ENCODE measurements at places on chromosomes 3 and 15.
A peak's percentile ranks its signal among the peaks of the same experiment; 100 is the strongest.

DNA sequence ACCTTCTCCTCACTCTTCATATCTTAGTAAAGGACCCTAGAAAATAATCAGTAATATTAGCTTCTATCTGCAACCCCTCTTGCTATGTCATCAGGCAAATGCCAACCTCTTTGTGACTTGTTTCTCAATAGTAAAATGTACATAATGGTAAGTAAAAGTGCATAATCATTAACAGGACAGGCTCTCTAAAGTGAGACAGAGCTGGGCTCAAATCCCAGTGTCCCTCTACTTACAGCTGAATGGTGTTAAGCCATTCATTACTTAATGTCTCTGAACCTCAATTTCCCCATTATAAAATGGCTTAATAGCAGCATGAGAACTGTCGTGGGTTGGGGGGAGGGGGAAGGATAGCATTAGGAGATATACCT, 62.6 kb upstream of the ATP11B start:
- no peak for DNase-seq

DNA sequence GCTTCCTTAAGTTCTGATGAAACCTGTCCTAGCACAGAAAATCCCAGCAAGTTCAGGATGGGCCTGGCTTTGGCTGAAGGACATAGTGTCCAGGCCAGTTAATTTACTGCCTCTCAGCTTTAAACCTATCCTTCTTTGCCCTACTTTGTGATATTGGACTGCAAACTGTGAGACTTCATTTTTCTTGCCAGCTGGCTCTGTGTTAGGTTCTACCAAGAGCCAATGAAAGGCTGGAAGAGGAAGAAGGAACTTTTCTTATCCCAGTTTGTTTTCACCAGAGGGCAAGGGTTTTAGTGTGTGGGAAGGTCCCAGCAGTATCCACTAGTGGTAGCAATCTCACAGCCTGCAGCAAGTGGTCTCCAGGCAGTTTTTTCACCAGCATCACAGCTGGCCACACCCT, 18.2 kb downstream of the DCUN1D1 start:
- DNase-seq, result no peak

DNA sequence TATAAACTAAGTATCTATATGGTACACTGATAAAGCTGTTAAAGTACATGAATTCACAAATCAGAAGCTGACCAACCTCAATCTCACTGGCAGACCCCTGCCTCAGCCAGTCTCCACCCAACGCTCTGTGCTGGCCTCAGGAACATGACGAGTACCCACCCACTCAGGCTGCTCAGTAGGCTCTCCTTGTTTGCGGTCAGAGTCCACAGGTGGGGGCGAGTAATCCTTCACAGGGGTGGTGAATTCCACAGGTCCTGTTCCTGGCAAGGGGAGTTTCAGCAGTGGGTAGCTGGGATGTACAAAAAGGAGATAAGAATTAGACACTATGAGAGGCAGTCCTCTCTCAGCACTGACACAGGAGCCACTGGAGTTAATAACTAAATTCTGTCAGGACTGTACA, 40.9 kb downstream of the SCAP start:
- no peak for DNase-seq

DNA sequence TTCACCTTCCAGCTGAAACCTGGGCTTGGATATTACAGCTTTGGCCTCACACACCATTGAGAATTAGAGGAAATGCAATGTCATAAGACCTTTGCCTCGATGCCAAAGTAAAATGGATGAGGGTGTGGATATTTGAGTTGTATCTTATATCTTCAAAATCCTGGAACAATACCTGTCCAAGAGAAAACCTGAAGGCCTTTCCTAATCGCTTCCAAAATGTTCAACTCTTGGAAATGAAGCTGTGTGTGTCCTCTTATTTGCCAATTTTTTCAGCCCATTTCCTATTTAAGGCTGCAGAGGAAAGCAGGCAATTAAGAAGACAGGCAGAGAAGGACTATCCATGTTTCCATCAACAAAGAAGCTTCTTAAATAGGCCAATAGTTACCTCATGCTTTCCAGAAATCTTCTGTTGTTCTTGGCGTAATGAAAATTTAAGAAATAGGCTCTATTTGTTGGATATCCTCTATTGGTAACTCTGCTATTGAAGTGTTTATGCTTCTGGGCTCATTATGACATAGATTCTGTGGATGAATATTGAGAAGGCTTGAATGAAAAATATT, 99.5 kb upstream of the ZBTB20 start:
- no peak for DNase-seq

GRCh38 chr15:98690272-98690950, 42.1 kb downstream of the IGF1R start:
- DNase-seq, result no peak

DNA sequence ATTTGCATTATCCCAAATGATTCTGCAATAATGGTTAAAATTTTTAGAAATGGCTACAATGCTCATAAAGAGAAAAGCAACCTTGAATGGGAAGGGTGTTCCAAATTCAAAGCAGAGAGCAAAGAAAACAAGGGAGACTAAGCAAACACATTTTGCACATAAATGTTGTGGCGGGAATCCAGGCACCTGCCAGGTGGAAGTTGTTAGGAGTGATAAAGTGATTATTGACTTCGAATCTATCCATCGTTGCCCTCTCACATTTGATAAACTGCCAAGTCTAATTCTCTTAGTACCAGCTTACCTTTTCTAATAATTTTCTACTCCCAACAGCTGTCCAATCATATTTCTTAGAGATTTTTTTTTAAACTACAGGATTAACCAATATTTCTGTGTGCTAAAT, 244.5 kb downstream of the CACNA2D3 start:
- DNase-seq, result no peak

GRCh38 chr3:60588806-60589205, 662.4 kb downstream of the FHIT start:
- no peak for DNase-seq

- no peak for DNase-seq
These were observed 339.0 kb downstream of the IL5RA start for GRCh38 chr3:2771193-2771592.

DNA sequence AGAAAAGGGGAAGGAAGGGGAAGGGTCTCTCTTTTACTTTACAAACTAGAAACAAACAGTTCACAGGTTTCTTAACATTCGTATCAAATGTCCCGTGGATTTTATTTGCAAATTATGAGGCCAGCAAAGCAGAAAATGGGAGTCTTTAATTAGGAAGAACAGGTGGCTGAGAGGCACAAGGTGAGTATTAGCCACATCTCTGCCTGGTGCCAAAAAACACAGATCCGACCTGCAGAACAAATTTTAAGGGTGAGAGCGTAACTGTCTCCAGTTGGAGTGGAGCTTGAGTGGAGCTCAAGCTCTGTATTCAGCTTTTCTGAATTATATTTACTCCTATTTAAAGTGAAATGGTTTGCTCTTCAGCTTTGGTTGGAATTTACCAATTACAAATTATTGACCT, 1004.9 kb downstream of the FHIT start:
- DNase-seq, result no peak

- no peak for DNase-seq
These were observed 62.8 kb downstream of the OTOL1 start for GRCh38 chr3:161559177-161559998.

DNA sequence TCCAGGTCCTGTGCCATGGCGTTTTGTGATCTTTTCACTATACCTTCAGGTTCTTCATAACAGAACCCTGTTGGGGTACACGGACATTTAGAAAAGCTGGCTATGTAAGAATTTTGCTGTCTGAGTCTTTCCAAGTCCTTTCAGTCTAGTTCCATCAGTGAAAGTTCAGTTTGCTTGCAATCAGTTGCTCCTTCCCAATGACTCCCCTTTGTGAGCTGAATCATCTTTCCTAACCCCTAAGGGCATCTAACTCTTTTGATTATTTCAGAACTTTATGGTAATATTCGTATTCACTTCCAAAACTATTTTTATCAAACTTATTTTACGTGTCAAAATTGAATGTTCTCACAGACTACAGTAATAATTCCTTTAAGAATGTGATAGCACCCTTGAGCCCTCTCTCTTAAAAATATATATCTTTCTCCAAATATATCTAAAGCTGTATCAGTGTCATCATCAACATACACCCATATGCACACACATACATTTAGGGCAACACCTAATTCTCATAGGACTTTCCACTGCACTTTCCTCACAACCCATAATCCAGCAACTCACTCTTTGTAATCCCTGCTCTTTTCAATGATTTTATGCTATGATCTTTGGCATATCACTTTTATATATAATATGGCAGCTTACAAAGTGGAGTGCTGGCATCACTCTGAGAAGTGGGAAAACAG, 263.7 kb downstream of the GBE1 start:
- DNase-seq, result no peak

DNA sequence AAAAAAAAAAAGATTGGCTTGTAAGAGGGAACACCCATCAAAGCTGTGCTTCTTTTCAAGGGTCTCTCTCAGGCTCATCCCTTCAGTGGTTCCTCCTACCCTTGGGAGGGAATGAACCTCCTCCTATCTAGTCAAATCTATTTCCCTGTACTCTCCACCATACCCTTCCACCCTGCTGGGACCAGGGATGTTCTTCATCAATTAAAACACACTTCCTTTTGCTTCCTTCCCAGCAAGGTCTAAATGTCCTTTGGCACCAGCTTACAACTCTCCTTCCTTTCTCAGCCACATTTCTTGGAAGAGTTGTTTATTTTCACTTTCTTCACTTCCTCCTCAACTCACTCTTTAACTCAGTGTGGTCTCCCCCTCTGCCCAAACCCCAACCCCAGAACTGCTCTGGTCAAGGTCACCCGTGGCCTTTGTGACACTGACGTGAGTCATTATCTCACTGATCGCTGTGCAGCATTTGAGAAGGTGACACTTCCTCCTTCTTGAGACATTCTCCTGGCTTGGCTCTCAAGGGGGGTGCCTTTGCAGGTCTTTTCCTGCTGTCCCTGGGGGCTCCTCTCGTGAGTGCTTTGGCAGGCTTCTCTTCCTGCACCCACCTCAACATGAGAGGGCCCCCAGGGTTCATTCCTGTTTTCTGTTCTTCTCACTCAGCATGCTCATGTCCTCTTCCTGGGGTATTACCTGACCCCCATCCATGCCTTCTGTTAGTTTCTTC, 210.5 kb upstream of the TLE3 start:
- DNase-seq, result peak; percentile 62

DNA sequence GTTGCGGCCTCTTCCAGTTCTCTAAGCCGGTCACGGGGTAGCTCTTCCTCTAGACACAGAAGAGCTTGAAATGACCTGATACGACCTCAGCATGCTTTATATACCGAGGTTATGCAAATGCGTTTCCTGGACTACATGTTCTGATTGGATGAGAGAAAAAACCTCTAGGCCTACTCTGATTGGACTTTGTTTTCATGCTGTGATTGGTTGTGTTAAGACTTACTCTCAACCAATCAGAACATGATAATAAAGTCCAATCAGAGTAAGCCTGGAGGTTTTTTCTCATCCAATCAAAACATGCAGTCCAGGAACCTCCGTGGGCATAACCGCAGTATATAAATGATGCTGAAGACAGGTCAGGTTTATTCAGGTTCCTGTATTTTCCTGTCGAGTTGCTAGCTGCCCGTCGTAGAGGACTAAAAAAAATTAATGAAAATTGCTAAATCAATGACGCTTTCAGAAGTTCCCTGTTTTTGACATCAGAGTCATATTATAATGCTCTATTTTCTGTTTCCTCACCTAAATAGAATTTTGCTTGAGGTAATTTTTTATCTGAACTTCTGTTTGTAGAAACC, 177.4 kb downstream of the POTEB3 start:
- no peak for DNase-seq

- DNase-seq, result no peak
These were observed 138.7 kb downstream of the KLF13 start for GRCh38 chr15:31465083-31465955.

- DNase-seq, result no peak
These were observed 1.1 kb downstream of the PLXND1 start for GRCh38 chr3:129605203-129605921.

GRCh38 chr3:4376499-4376898, 73.3 kb downstream of the SETMAR start:
- DNase-seq, result no peak

DNA sequence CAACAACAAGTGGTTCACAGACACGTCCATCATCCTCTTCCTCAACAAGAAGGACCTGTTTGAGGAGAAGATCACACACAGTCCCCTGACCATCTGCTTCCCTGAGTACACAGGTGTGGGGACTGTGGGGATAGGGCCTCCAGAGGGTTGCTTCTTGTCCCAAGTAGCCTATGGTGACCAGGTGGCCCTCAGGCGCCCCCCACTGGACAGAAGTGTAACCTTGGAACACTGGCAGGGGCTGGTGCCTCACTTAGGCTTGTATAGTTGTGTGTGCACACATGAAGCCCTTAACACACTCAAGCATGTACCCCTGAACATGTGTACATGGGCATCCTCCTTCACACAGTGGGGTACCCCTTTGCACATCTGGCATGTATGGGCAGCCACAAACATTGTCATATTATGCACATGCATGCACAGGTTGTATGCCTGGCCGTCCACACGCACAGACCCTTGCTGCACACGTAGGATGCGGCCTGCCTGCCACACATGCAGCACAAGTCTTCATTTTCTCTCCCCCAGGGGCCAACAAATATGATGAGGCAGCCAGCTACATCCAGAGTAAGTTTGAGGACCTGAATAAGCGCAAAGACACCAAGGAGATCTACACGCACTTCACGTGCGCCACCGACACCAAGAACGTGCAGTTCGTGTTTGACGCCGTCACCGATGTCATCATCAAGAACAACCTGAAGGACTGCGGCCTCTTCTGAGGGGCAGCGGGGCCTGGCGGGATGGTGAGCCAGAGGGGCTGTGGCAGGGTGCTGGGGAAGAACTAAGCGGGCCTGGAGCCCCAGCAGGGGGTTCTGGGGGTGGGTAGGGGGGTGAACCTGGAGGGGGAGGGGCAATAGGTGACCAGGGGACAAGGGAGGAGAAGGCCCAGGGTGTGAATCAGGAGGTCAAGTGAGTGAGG, 11.7 kb upstream of the SEMA3B start:
- no peak for DNase-seq

DNA sequence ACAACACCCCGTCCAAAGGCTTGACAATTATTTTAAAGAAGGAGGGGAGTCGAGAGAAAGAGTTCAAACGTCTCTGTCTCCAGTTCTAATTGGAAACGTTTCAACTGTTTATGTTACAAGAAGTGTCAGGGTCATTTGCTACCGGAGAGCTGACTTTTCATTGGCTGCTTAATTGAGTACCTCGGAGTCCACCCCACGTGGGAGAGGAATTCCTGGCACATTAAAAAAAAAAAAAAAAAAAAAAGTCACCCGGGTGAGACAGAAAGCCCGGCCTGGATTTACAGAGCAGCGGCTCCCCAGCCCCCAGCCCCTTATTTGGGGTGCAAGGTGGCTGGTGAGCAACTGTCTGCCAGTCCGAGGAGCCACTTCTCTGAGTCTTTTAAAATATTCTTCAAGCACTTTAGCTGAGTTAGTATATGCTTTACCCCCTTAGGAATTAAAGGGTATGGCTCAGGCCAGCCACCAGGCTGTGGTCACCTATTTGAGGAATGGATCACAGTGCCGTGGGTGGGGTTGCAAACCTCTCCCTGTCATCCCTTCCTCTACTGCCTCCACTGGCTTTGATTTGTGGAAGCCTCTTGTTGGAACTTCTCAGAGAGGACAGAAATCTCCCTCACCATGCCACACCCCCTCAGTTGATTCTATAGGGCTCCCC, 3.9 kb upstream of the TLE3 start:
- no peak for DNase-seq

DNA sequence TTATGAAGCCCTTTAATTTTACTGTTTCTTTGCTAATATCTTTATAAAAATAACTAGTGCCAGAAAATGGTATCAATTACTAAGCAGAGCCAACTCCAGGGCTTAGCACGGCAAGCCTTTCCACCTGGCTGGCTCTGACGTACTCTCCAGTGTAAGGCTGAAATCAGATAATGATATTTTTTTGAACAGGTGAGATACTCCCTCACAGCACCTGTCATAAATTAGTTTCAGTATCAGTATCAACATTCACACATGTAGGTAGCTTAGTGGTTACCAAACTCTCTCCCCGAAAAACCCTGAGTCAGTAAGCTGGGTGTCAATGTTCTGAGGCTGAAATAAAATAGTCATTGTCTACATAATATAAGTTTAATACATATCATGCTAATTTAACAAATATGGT, 710.1 kb downstream of the SQOR start:
- DNase-seq, result no peak

Data from GM13976 (cell line).